DND-41 (cell line): ENCODE measurements at places on chromosomes 6 and 20.

DNA sequence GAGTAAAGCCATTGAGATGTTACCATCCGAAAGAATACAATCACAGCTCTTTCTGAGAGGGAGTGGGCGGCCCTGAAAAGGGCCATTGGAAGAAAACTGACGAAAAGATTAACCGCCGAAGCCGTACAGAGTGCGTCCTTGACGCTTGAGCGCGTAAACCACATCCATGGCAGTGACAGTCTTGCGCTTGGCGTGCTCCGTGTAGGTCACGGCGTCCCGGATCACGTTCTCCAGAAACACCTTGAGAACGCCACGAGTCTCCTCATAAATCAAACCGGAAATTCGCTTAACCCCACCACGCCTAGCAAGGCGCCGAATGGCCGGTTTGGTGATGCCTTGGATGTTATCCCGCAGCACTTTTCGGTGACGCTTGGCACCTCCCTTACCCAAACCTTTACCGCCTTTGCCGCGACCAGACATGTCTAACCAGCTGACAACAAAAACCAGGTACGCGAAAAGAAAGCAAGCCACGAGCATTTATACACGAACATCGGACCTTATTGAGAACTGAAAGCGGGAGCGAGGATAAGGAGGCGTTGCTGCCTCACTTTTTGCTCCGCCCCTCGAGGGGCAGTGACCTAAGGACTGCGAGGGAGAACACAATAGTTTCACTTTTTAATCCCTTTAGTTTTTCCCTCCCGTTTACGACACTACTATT lies 60.3 kb upstream of the HFE start:
- peaks cover 67% of the 10 kb centered on the region for H3K4me1 ChIP-seq
- no peaks in the 10 kb centered on the region; the same call in 1 of the 2 replicates for H3K36me3 ChIP-seq
- H3K27ac ChIP-seq, result peak overlapping the region; percentile 97
- H3K4me3 ChIP-seq, result peak overlapping the region; percentile 66
- peak; percentile 98 for DNase-seq

DNA sequence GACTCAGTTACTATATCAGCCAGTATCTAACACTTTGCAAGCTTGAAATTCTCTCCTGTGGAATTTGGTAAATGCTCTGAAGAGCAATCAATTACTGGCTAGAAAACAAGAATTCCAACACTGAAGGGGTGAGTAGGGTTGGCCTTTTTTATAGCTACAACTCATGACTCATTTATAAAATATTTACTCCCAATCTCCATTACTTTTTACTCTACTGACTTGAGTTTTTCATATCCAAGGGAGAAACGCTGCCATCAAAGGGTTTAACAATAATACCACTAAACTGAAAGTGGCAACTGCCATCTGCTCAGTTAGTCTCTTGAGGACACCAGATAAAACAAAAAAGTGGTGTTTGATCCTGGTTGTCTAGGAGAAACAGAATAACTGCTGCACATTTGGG lies 203.1 kb downstream of the UBE3D start:
- DNase-seq, result peak; percentile 16
- no peaks in the 10 kb centered on the region for H3K36me3 ChIP-seq
- H3K4me3 ChIP-seq, result no peak overlapping the region
- H3K27ac ChIP-seq, result peak overlapping the region; percentile 4; the same call in 1 of the 2 replicates
- no peaks in the 10 kb centered on the region for H3K27me3 ChIP-seq

DNA sequence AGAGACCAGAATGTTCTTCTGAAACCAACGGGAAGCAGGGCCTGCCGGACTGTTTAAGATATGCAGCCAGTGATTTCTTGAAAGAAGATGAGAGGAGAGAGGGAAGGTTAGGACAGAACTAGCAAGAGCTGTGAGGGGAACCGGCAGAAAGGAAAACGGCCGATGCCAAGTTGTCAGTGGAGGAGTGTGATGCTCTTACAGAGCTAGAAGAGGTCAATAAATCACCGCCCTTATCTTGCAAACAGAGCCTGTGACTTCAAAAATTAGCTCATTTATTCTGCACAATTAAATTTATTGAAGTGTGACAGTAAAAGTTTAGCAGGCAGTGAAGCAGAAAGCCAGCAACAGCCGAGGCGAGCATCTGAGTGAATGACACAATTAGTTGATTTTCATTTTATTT lies 509.5 kb upstream of the ID4 start:
- no peaks in the 10 kb centered on the region for H3K4me1 ChIP-seq
- H3K27me3 ChIP-seq, result no peaks in the 10 kb centered on the region
- no peak for DNase-seq
- H3K27ac ChIP-seq, result no peak overlapping the region
- no peaks in the 10 kb centered on the region for H3K36me3 ChIP-seq

DNA sequence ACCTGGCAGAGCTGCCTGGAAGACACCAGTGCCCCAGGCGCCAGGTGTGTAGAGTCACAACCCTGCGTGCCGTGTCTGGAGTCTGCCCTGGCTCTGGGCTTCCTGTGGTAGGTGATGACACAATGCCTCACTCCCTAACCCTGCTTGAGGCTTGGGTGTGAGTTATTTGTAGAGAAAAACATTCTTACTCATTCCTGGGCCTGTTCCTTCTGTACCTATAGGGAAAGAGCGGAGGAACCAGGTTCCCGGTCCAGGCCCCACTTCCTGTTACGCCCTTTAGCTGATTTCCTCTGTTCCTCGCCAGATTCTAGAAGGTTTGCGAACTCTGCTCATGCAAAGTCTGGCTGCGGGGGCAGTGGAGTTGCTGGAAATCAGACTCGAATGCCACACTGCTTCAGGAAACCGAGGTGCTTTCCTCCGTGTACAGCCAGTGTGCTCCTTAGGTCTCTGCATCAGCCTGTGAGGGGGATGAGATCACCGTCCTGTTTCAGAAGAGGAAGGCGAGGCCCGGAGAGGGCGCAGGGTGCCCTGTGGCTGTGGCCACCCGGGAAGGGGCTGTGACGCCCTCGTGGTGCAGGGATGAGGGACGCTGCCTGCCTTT lies 67.1 kb upstream of the DUSP22 start:
- no peaks in the 10 kb centered on the region for H3K36me3 ChIP-seq
- H3K4me3 ChIP-seq, result no peak overlapping the region
- H3K27ac ChIP-seq, result no peak overlapping the region
- no peaks in the 10 kb centered on the region for H3K4me1 ChIP-seq

GRCh38 chr6:37052027-37052628 lies 46.7 kb downstream of the FGD2 start:
- H3K36me3 ChIP-seq, result no peaks in the 10 kb centered on the region
- H3K4me3 ChIP-seq, result no peak overlapping the region; the same call in 1 of the 2 replicates
- DNase-seq, result peak; percentile 81
- peaks cover 53% of the 10 kb centered on the region for H3K4me1 ChIP-seq

GRCh38 chr6:7728855-7729590 lies 3.1 kb downstream of the BMP6 start:
- no peaks in the 10 kb centered on the region for H3K4me1 ChIP-seq
- no peak for DNase-seq
- H3K36me3 ChIP-seq, result no peaks in the 10 kb centered on the region
- H3K4me3 ChIP-seq, result no peak overlapping the region

DNA sequence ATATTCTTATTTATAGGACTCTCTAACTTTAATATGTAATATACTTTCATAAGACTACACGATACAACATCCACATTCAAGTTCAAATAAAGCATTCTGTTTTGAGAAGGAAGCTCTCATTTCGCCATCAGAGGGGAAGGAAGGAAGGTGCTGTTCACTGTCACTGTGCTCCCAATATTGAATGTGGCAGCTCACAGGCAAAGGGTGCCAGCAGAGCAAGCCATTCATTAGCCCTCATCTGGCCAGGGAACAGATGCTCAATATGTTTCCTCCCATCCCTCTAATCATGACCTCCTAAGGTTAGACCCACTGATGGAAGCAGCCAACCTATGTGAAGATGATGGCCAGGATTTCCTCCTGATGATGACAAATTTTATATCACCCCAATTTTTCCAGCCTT lies 154.4 kb downstream of the DST start:
- H3K36me3 ChIP-seq, result no peaks in the 10 kb centered on the region
- DNase-seq, result no peak
- H3K4me1 ChIP-seq, result no peaks in the 10 kb centered on the region
- H3K27me3 ChIP-seq, result no peaks in the 10 kb centered on the region

DNA sequence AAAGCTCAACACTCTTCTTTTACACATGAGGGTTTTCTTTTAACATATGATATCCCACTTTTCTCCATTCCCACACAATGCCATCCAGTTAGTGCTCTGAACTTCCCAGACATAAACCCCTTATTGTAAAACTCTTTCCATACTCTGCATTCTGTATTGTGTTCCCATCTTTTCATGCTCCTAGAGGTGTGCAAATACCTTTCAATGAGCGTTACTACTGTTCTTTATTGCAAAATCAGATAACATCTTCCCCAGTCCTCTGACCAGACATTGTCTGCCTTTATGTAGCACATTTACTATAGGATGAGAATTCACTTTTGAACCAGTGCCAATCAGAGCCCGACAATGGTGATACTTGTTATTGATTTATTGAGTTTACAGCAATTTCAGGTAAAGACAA lies 296.2 kb downstream of the GRIK2 start:
- no peaks in the 10 kb centered on the region for H3K4me1 ChIP-seq
- H3K36me3 ChIP-seq, result no peaks in the 10 kb centered on the region
- H3K27me3 ChIP-seq, result no peaks in the 10 kb centered on the region
- no peak overlapping the region for H3K4me3 ChIP-seq
- DNase-seq, result no peak

- no peaks in the 10 kb centered on the region for H3K27me3 ChIP-seq
- no peaks in the 10 kb centered on the region for H3K36me3 ChIP-seq
- no peak overlapping the region for H3K4me3 ChIP-seq
These were observed 9.4 kb downstream of the MAS1 start for GRCh38 chr6:159899994-159900745.

DNA sequence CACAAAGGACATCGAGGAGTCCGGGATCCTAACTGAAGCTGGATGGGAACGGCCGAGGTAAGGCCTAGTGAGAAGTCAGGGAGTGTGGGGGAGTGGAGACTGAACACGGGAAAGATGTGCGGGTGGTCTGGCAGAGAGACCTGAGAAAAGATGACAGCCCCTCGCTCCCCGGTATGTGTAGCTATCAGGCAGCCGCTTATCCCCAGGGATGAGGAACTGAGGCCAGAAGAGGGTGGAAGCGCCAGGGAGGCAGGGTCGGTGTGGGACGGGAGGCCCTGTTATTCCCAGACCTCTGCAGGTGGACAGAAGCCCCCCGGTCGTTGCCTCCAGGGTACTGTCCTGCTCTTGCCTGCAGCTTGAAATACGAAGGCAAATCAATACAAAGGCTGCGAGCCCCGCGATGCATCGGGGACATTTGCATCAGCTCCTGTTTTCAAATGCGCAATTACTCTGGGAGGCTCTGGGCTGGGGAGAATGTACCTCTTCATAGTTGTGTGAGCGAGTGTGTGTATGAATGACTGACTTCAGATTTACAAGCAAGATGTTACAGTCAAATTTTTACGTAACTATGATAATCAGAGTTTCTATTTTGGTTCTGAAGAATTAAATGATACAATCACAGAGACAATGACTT lies 221.3 kb downstream of the QKI start:
- no peak overlapping the region for H3K27ac ChIP-seq
- H3K4me3 ChIP-seq, result no peak overlapping the region
- no peaks in the 10 kb centered on the region for H3K36me3 ChIP-seq
- DNase-seq, result no peak

DNA sequence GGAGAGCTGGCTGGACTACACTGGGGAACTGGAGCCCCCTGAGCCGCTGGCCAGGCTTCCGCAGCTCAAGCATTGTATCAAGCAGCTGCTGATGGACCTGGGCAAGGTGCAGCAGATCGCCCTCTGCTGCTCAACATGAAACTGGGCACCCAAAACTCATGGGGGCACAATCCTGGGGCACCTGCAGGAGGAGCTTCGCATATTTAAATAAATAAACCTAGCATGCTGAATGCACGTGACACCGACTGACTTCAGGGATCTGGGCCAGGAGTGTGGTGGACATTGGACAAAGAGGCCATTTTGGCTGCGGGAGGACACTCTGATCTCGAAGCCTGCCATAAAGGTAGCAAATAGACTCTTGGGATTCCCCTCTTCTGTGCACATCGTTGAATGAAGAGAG lies 6.8 kb downstream of the SCAND1 start:
- peak; percentile 52 for DNase-seq
- H3K4me1 ChIP-seq, result peaks cover 9% of the 10 kb centered on the region
- no peaks in the 10 kb centered on the region for H3K27me3 ChIP-seq

GRCh38 chr6:133820208-133820607 lies 68.7 kb upstream of the TCF21 start:
- peaks cover 5% of the 10 kb centered on the region for H3K27me3 ChIP-seq
- H3K36me3 ChIP-seq, result no peaks in the 10 kb centered on the region
- DNase-seq, result no peak
- H3K27ac ChIP-seq, result no peak overlapping the region
- H3K4me1 ChIP-seq, result no peaks in the 10 kb centered on the region
- no peak overlapping the region for H3K4me3 ChIP-seq

GRCh38 chr20:45611054-45611453 lies 18.5 kb upstream of the WFDC10A start:
- H3K36me3 ChIP-seq, result no peaks in the 10 kb centered on the region
- H3K27me3 ChIP-seq, result peaks cover 15% of the 10 kb centered on the region
- no peak overlapping the region for H3K27ac ChIP-seq
- no peaks in the 10 kb centered on the region; the same call in 1 of the 2 replicates for H3K4me1 ChIP-seq
- DNase-seq, result peak; percentile 33

DNA sequence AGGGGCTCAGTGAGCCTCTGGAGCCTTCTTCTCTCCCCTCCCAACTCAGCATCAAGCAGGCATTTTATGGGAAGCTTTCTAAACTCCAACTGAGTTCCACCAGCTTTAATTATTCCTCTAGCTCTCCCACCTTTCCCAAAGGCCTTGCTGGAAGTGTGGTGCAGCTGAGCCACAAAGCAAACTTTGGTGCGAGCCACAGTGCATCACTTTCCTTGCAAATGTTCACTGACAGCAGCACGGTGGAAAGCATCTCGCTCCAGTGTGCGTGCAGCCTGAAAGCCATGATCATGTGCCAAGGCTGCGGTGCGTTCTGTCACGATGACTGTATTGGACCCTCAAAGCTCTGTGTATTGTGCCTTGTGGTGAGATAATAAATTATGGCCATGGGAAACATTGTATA lies 78.8 kb downstream of the ASXL1 start:
- peaks cover 98% of the 10 kb centered on the region for H3K36me3 ChIP-seq
- H3K27me3 ChIP-seq, result no peaks in the 10 kb centered on the region
- no peak overlapping the region for H3K4me3 ChIP-seq

GRCh38 chr20:39954621-39955020 lies 734.4 kb downstream of the MAFB start:
- no peaks in the 10 kb centered on the region for H3K27me3 ChIP-seq
- H3K27ac ChIP-seq, result no peak overlapping the region
- H3K4me3 ChIP-seq, result no peak overlapping the region
- H3K36me3 ChIP-seq, result no peaks in the 10 kb centered on the region
